ENCODE measurements at places on chromosomes 12 and 14.

DNA sequence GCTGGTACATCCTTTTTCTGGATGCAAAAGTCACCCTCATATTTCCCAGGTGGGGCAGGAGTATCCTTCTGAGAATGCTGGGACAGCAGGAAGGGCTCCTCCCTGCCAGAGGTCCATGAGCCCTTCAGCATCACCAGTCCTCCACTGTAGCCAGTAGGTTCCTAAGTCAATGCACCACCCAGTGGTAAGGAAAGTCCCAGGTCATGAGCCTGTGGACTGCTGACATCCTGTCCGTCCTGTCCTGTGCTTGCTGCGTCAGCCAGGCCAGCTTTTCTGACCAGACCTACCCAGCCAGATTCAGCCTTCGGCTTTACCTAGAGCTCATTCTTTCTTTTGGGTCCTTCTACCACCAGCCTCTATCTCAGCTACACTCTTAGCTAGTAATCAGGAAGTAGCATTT is 23.0 kb upstream of the ACTN1 start:
- DNase-seq = no peak

- no peak for DNase-seq
Observed at GRCh38 chr14:50839048-50839447, 8.1 kb upstream of the NIN start.

DNA sequence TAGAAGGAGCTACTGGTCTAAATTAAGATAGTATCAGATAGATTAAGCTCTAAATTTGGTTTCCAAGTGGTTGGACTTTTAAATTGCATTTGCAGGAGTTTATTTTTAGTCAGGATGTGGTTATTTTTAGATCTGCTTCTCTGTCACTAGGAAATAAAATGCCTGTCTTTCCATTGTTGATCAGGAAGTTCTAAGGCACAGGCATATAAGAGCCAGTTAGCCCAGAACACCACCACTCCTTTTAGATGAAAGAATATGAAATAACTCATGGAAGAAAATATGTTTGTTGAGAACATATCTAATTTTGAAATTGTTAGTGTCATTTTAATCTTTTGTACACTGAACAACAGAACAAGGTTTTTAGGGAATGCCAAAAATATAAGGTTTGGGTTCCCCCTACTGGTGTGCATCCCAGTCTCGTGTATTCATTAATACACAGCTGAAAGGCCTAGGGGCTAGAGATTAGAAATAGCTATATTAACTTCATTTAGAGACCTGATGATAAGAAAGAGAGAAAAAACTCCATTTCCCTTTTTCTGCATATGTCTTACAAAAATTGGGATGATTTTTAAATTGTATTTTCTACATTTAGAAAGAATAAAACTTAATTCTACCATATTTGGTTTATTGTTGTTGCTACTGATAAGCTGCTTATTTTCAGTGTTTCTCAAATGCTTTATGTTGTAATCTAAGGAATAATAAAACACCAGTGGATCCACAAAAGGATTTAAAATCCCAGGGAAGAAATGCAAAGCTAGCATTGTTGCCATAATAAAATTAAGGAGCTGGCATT is 67.2 kb downstream of the RIC8B start:
- no peak for DNase-seq

- peak; percentile 77 for DNase-seq
Observed at GRCh38 chr12:49777800-49778748, 36.7 kb downstream of the TMBIM6 start.
